ENCODE measurements at places on chromosomes 7 and 10.

DNA sequence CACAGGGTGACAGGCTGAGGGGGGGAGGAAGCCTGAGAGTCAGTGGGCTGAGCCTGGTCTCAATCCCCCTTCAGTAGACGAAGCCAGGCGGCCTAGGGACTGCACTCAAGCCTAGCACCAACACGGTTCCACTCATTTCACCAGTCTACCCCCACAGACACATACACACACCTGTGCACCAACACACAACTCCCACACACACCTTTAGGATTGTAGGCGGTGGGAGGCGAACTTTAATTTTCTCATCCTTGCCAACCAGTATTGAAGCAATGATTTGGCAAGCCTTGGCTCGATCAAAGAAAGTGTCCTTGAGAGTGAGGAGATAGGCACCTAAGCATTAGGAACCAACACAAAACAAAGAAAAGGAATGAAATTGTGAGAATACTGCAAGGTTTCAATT is 19.7 kb downstream of the POLR3A start:
- DNase-seq, result no peak

- no peak for DNase-seq
Measured at GRCh38 chr10:3802526-3803265, 17.7 kb upstream of the KLF6 start.

DNA sequence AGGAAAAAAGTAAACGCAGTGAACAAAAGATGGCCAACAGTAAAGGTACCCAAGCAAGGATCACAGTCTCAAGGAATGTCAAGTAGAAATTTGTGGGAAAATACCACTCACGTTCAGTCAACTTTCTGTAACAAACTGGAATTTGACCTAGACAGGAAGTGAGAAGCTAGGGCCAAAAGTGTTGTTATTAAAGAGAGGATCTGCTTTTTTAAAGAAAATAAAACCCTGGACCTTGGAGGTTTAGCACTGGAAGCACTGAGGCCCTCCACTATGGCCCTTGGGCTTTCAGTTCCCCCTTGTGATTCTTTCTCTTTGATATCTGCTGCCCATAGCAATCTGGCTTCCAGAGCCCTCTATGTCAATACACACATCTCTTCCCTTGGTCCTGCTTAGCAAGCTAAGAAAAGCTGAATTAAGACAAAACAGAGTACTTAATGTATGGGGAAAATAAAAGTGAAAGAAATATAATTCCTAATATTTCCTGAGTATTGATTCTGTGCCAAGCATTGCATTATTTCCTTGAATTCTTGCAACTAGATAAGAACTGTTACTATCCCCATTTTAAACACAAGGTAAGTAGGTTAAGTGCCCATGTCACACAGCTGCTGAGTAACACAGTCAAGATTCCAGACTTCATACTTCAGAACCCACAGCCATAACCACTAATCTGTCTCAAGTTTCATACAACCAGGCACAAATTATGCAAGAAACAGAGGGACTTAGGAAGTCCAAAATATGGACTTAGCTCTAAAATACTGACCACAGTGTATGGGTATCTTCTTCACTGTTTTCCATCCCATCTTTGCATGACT is 2.6 kb upstream of the ZNF438 start:
- DNase-seq, result no peak

GRCh38 chr7:23889566-23889965 is 179.5 kb downstream of the STK31 start:
- no peak for DNase-seq

- no peak for DNase-seq
Measured at GRCh38 chr10:61612450-61612849, 50.3 kb upstream of the CABCOCO1 start.

DNA sequence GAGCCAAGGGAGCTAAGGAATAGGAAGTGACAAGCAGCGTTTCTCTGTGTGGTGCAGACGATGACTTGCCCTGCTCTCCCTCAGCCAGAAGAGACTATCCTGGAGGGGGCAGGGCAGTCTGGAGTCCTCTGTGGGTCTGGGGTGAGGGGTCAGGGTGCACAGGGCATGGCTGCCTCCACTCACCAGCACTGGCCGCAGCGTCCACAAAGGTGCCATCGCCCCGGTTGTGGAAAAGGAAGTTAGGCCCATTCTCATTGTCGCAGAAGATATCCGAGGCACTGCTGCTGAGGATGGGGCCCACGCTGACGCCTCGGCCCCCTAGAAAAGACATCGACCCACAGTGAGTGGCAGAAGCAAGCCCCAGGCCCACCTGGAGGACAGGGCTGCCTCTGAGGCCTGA is 58.2 kb downstream of the GOLGA7B start:
- no peak for DNase-seq

DNA sequence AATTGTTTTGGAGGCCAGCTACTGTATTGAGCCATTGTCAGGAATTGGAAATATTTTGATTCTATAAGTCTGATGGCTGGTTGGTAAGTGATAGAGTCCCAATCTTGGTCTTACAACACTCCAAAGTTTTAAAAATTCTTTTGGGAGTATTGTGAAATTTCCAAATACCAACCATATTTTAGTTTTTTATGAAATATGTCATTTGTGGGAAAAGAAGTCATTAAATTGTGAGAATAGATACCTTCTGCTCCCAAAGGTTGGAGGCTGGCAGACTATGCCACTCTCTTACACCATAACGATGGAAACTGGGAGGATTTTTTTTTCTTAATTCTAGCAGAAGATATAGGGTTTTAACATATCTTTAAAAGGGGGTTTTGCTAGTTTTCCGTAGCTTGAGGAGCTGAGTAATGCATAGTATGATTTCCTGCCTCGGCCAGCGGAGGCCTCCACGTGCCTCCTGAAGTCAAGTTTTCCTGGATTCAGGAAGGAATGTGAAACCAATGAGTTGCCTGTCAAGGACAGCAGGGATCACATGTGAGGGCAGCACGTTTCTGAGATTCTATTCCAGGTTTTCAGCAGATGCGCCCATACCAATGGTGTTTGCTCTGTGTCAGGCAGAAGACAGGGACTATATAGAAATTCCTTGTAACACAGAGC is 92.2 kb upstream of the LAMB4 start:
- DNase-seq, result no peak

DNA sequence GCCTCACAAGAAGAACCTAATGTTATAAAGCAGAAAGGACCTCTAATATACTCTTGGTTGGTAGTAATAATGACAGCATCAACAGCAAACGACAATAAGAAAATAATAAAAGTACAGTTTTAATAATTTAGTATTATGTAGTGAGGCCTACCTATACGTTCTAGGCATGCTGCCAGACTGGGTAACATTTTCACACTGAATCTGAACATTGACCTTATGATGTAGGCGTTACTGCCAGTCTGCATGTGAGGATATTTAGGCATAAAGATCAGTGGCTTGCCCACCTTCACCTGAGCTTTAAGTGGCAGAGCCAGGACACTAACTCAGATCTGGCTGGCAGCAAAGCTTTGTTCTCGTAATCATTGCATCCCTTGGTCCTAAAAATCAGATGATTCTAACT is 2.5 kb downstream of the FGL2 start:
- no peak for DNase-seq

- no peak for DNase-seq
Measured at GRCh38 chr7:57225666-57226065, 93.4 kb upstream of the ZNF479 start.

DNA sequence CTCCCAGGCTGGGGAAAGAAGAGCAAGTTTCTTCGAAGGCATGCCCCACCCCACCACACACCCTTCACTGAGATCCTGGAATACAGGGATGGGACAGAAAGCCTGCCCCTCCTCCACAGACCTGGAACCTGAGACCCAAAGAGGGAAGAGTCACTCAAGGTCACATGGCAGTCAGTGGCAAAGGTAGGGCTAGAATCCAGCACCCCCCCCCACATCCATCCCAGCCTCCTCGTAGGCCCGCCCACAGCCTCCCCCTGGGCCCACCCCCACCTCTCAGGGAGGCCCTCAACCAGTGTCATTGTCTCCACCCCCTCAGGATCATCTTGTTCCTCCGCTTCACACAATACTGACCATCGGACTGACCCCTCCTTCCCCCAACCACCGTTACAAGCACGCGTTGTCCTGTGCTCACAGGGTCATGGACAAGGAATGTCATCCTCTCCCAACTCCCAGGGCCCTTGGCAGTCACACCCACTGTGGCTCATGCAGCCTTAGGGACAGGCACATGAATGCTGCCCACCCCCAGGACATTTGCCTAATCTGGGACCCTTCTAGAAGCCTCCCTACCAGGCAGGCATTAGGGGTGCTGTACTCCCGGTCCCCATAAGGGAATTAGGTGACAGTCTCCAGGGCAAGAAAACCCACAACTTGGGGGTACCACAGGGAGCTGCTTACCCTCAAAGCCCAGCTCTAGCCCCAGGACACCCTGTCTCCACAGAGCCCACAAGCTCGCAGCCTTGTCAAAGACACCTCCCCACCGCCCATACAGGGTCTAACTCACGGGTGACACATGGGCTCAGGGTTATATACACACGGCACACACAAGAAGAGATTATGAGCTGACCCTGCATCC is 1.4 kb downstream of the KCNH2 start:
- DNase-seq, result no peak

DNA sequence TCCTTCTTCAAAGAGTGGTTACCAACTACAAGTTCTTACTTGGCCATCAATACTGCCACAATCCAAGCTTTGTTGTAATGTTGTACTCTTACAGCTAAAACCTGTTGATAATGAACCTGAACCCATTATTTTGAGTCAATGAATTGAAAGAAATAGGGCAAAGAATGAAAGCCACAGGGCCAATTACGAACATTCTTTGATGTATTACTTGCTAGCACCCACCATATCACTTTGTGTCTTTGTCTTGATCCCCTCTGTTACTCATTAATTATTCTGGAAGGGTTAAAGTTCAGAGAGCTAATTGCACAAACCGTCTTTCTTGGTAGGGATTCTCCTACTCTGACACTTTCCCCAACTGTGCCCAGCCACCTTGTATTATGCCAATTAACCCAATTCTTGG is 53.2 kb upstream of the TFEC start:
- DNase-seq, result no peak

DNA sequence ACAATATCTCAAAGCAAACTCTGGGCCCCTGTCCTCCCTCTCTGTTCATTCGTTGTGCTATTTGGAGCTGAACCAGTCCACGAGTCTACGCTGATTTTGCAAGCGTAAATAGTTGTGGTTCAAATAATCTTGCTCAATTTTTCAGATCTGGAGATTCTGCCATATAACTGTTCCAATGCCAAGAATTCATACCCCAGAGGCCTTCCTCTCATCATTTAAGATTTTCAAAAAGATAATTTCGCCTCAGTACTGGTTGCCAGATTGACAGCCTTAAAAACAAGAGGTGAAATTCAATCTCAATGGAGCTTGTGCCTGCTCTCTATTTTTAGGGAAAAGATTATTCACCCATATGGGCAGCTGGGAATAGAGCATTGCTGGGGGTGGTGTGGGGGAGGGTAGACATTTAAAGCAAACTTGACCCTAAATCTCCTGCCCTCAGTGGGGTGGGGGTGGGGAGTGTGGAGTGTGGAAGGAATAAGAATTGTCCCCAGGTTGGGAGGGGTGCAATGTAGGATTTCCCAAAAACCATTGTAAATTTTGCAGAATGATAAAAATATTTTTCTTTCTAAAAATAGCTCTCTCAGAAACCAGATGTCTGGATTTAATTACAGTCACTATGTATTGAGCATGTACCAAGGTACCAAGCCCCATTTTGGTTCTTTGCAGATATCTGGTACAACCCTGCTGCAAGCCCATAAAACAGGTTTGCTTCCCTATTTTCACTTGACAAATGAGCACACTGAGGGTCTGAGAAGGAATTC is 104.7 kb upstream of the EEPD1 start:
- DNase-seq, result no peak

DNA sequence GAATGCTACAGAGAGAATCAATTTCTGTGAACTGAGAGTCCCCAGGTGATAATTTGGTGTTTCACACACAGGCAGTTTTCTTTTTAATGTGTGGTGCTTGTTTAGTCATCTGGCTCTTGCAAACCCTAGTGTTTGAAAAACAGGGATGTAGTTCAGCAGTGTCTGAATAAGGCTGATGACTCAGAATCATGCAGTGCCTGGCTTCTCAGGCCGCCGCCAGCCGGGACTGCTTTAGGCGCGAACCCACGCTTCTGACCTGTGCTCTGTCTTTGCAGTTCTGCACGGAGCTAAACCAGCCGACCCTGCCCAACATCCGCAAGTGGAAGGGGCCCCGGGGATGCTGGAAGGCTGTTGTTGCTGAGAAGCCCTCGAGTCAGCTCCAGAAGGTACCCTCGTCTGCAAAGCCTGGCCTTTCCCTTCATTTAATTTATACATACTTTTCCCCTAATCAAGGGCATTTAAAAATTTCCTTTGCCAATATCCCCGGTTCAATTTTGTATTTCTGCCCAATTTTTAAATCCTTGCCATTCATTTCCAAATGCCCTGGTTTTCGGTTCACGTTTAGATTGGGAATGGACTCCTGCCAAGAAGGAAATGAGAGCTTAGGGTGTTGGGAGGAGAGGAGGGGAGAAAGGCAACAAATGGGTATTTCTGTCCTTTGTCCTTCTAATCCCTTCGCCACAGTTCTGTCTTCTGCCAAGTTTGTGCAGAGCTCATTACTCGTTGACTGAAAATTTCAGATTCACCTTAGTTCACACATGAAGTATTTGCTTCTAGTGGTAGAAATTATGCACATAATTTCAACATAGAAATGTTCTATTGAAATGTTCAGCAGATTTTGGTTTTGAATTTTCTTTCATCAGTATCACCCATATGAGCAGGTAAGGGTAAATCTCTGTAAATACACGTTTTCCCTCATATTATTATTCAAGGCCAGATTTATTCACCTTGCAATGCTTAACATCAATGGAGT is 108.5 kb upstream of the ANLN start:
- no peak for DNase-seq

GRCh38 chr10:118764195-118764594 is 9.4 kb upstream of the CACUL1 start:
- DNase-seq, result no peak

GRCh38 chr7:44894888-44895580 is 9.7 kb upstream of the PURB start:
- DNase-seq, result peak; percentile 52

DNA sequence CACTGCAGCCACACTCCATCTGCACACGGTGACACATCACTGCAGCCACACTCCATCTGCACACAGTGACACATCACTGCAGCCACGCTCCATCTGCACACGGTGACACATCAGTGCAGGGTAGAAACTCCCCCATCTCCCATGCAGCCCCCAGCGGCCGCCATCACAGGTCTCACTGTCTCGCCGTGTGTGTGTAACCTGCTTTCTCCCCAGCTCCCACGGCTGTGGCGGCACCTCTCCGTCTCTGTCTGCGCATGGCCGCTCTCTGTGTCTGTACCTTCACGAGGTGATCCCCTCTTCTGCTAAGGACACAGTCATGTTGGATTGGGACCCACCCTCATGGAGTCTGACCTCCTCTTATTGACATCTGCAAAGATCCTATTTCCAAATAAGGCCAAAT is 527.4 kb downstream of the PTPRN2 start:
- no peak for DNase-seq

- DNase-seq, result no peak
Measured at GRCh38 chr10:43196131-43196980, 58.1 kb downstream of the CSGALNACT2 start.

- DNase-seq, result no peak
Measured at GRCh38 chr7:2371329-2371728, 16.7 kb downstream of the EIF3B start.

- no peak for DNase-seq
Measured at GRCh38 chr7:69624435-69625230, 26.4 kb downstream of the AUTS2 start.

Data from muscle of arm (tissue), 14 donors.